Activated CD8-positive, alpha-beta memory T cell treated with anti-CD3 and anti-CD28 coated beads for 48 hours (primary cell): ENCODE measurements at places on chromosomes 6 and 20.

DNA sequence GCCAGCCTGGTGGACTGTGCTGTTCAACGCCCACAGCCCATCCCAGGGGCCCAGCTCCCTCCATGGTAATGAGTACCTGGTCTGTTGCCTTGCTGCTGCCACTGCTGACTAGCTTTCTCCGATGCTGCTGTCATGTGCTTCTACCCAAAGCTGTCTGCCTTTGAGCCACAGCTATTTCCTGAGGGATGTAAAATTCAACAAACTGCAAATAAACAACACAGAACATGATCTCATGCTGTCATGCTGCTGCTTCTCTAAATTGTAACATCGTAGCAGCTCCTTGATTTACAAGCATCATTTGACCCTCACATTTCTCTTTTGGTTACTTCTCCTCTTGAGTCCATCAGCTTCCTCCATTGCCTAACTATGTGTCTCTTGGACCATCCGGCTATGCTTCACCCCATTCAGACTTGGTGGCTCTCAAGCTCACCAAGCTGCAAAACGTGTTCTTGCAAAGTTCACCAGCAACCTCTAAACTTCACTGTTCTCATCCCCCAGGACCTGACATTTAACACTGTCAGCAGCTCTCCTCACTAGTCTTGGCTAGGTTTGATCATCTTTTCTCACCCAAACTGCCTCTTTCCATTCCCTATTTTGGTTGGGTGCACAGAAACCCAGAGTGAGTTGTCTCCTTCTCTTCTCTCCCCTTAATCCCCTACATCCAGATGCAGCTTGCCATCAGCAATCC is 54.6 kb downstream of the FYN start:
- DNase-seq, result no peak

DNA sequence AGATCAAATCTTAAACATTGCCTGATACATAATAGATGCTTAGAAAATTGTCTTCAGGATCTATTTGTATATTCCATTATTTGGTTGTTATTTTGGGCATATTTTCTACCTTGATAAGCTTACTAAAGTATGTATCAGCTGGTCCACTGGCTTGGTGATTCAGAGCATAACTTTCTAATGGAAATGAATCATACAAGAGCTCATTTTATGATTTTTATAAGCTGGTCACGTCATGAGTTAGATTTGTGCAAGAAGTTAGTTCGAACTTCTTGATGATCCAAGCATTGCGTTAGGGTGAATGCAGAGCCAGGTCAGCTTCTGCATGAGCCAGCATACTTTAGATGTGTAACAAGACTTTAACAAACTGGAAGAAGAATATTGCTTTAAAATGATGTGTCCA is 144.5 kb upstream of the FLRT3 start:
- DNase-seq, result no peak

- DNase-seq, result no peak
Measured at GRCh38 chr20:16441546-16442164, 131.6 kb downstream of the KIF16B start.

- DNase-seq, result no peak
Measured at GRCh38 chr6:30219244-30219643, 6.0 kb upstream of the TRIM26 start.

DNA sequence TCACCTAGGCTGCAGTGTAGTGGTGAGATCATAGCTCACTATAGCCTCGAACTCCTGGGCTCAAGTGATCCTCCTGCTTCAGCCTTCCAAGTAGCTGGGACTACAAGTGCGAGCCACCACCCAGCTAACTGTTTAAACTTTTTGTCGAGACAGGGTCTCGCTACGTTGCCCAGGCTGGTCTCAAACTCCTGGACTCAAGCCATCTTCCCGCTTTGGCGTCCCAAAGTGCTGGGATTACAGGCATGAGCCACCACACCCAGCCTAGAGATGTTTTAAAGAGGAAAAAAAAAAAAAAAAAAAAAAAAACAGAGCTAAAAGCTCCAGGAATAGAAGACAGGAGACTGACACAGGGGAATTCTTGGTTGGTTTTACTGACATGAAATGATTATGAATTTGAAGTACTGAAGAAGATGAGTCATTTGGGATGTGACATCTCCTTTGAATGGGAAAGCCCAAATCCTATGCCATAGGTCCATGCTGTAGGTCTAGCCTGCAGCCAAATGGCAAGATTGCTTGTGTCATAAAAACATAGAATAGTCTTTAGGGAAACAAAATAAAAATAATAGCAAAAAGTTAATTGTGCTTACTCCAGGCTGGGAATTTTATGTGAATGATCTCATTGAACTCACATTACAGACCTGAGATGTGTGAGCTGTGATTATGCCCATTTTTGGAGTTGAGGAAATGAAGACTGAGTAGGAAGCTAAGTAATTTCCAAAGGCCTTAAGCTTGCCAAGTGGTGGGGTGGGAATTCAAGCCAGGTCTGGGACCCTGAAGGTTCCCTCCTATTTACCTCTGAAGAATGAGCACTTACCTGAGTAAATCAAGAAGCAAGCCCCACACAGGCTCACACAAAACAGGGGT is 24.3 kb upstream of the NHSL1 start:
- no peak for DNase-seq

- DNase-seq, result no peak
Measured at GRCh38 chr6:11810039-11810541, 31.5 kb upstream of the ADTRP start.

GRCh38 chr6:125795301-125795700 is 4.5 kb downstream of the NCOA7 start:
- no peak for DNase-seq

DNA sequence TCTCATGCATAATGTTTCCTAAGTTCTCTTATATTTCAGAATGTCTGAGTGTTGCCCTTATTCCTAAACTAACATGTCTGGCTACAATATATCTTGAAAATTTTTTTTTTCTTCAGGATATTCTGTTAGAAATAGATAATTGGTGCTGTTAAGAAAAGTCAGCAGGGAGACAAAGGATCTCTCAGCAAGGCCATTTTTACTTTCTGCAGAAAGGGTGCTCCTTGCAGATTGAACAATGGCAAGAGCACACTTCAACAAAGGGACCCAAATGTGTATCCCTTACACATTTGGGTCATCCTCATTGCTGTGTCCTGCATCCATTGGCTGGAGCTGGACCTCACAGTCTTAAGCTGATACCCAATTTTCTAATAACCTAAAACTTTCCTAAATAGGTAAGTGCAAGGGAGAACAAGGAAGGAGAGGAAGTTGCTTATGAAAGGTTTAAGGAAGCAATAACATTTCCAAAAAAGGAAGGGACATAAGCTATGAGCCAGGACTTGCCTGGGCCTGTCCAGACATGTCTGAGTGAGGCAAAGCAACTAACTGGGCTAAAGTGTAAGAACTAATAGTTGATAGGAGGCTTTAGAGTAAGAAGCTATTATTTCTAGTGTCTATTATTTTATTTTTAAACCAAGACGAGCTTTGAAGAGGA is 429.6 kb downstream of the BCKDHB start:
- no peak for DNase-seq

GRCh38 chr6:46688117-46688965 is 656 bp downstream of the TDRD6 start:
- no peak for DNase-seq

- DNase-seq, result no peak
Measured at GRCh38 chr6:98832284-98833056, 1.9 kb upstream of the POU3F2 start.

- no peak for DNase-seq
Measured at GRCh38 chr6:131819572-131820124, 11.8 kb downstream of the ENPP1 start.

GRCh38 chr6:158729906-158730540 is 80.2 kb downstream of the SYTL3 start:
- DNase-seq, result no peak

DNA sequence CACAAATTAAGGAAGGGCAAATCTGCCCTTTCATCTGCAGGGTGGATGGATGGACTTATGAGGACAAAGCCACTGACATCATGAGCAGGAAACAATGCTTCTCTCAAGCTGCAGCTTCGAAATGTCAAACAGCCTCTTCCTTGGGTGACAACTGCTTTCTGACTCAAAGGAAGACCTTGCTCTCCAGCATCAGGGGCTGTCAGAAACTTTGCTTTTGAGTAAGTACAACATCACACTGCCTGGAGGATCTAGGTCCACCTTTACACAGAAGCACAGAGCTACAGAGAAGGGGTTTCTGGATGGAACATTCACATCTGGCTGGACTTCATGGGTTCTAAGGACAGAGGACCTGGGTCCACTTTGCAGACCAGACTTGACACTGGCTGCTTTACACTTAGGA is 5.9 kb downstream of the CST1 start:
- no peak for DNase-seq

GRCh38 chr20:48826069-48826468 is 1.7 kb downstream of the PREX1 start:
- no peak for DNase-seq

DNA sequence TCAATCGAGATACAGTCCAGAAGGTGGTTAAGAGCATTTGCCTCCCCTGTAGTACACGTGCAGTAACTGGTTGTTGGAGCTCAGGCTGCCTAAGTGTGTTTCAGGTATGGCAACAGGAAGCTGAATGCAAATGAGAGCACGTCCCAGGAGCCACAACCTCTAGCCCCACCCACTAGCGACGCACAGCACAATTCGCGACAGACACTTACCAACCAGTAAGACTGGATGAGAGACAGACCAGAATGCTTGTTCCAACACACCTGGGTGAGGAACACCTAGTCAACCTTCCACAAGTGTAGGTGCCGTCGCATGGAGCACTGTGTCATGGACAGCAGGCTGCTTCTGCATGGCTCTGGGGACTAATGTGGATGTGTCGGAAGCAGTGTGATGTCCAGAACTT is 7.2 kb upstream of the SERPINB1 start:
- DNase-seq, result no peak

DNA sequence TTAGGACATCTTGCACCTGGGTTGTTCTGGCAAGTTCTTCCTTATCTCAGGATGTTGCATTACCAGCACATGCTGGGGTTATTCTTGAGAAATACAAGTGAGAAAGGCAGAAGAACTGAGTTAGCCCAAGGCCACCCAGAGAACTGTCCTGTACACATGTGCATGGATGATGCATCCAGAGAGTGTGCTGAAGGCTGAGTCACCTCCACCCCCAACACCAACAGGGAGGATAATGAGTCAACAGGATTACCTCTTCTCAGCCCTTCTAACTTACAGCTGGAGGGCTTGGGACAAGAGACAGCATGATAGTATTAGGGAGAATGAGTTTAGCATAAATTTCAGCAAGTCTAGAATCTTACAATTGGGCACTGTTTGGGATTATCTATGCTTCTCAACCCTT is 8.5 kb downstream of the SCGN start:
- DNase-seq, result no peak

GRCh38 chr6:25553502-25553901 is 98.5 kb upstream of the SCGN start:
- no peak for DNase-seq

GRCh38 chr20:10483691-10484090 is 48.6 kb downstream of the SLX4IP start:
- no peak for DNase-seq

DNA sequence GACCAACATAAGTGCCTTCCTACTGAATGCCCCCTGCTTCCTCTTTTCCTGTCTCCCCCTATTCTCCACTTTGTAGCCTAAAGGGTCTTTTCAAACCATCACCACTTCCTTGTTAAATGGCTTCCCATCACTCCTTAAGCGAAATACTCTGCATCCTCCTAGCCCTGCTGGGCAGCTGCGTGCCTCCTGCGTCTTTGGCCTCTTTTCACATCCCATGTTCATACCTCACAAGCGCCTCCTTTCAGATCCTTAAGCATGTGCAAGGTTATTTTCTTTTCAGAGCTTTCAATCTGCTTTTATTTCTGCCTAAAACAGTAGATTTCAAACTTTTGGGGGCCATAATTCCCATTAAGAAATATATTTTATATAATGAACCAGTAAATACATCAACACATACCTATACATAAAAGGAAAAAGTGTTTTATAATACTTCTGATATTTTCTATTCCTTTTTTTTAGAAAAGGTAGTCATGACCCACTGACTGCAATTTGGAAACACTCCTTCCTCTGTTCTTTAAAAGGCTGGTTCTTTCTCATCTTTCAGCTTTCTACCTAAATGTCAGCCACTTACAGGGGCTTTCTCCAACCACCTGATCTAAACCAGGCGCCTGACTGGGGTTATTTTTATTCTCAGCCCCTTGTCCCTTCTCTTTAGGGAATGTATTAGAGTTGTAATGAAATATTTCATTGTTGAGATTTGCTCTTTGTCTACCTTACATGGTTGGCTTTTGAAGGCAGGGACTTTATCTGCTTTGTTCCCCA is 84.1 kb downstream of the PRDM1 start:
- no peak for DNase-seq

GRCh38 chr6:39567091-39567490 is 158.1 kb downstream of the KIF6 start:
- no peak for DNase-seq

GRCh38 chr6:11248974-11249761 is 16.7 kb upstream of the NEDD9 start:
- DNase-seq, result no peak

DNA sequence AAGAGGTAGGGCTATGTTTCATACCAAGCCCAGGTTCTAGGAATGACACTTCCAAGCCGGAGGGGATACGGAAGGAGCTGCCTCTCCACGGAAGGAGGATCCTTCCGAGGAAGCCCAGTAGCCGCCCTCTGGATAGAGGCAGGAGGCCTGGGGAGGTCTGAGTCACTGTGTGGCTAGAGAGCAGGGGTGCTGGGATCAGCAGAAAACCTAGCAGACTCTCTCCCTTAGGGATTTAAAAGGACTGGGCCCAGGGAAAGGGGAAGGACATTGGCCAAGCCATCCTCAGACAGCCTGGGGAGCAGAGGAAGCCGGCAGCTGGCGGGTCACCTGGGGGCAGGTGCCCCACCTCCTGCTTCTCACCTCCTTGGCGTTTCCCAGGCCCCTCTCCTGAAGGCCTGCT is 36.6 kb upstream of the NFATC2 start:
- DNase-seq, result no peak

DNA sequence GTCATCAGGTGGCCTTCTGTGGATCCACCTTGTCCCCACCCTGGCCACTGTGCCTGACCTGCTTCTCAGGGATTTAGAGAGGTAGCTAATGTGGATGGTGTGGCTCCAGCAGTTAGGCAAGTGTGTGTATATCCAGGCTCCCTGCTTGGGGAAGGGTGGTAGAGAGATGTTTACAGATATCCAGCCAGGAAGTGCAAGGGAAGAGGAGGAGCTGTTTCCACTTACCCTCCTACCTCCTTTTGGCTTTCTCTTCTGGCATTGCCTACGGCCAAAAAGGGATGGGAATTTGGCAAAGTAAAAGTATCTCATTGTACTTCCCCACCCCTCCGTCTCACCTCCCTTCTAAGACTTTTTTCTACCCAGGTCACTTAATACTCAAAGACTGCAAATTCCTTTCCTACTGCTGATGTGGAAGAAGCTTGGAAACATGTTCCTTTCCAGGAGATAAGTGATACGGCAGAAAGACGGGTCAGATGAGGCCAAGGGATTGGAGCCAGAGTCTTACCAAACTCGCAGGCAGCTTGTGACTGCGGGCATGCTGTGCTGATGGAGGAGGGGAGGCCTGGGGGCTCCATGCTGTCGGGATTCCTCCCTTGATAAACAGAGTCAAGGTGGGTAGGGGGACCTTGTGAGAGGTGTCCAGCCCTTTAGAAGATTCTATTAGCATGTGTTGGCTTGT is 253.4 kb downstream of the PRL start:
- DNase-seq, result no peak

GRCh38 chr20:35742741-35743523 is 872 bp upstream of the RBM39 start:
- DNase-seq, result no peak
